ENCODE measurements at places on chromosomes 5 and 9.

DNA sequence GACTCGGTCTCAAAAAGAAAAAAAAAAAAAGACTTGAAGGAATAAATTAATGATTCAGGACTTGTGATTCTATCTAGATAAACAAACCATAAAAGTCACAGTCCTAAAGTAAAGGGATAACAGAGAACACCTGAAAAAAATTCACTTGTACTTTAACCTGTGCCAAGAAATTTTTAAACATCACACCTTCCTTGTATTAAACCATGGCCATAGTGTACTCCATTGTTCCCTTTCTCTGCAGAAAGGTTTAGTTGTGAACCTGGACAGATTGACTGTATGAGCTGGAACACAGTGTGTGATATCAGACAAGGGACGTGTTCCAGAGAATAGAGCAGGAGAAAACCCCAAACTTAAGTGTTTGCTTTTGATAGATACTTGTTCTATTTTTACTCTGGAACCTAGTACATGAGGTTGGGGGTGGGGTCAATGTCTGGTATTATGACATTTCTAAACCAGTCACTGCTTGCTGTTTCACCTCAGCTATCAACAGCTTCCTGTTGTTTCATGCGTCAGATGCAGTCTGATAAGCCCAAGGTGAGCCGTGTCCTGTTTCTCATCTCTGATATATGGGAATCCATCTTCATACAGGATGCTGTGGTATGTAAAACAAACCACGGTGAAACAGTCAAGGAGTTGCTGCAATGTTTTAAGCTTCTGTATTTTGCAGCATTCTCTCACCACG is 62.5 kb upstream of the ITGA1 start:
- no peaks in the 10 kb centered on the region for H3K27me3 ChIP-seq
- H3K27ac ChIP-seq, result peak overlapping the region; percentile 83
- H3K4me1 ChIP-seq, result peaks cover 25% of the 10 kb centered on the region
- H3K36me3 ChIP-seq, result no peaks in the 10 kb centered on the region
- peak; percentile 72 for DNase-seq

DNA sequence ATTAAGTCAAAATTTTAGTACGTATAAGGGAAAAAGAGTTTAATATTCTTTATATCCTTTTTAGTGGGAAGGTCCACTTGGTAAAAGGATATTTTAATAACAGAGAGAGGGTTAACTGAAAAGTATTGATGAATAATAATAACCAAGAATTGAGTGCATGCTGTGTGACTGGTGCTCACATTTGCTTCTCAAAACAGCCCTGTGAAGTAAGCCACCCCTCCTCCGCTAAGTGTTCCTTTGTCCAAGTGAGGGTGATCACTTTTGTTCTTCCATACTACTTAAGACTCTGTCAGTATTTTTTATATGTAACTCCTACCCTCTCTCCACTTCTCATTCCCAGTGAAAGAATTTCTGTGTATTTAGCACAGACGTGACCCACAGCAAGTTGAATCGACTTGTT is 51.5 kb downstream of the SLC44A1 start:
- H3K27ac ChIP-seq, result peak overlapping the region; percentile 90
- no peak overlapping the region for H3K4me3 ChIP-seq
- H3K27me3 ChIP-seq, result no peaks in the 10 kb centered on the region
- peaks cover 28% of the 10 kb centered on the region for H3K4me1 ChIP-seq
- no peaks in the 10 kb centered on the region for H3K36me3 ChIP-seq

- no peak for DNase-seq
- no peak overlapping the region for H3K27ac ChIP-seq
- no peaks in the 10 kb centered on the region for H3K36me3 ChIP-seq
- no peaks in the 10 kb centered on the region for H3K4me1 ChIP-seq
These were observed 54.4 kb downstream of the MRPL36 start for GRCh38 chr5:1745123-1745795.

DNA sequence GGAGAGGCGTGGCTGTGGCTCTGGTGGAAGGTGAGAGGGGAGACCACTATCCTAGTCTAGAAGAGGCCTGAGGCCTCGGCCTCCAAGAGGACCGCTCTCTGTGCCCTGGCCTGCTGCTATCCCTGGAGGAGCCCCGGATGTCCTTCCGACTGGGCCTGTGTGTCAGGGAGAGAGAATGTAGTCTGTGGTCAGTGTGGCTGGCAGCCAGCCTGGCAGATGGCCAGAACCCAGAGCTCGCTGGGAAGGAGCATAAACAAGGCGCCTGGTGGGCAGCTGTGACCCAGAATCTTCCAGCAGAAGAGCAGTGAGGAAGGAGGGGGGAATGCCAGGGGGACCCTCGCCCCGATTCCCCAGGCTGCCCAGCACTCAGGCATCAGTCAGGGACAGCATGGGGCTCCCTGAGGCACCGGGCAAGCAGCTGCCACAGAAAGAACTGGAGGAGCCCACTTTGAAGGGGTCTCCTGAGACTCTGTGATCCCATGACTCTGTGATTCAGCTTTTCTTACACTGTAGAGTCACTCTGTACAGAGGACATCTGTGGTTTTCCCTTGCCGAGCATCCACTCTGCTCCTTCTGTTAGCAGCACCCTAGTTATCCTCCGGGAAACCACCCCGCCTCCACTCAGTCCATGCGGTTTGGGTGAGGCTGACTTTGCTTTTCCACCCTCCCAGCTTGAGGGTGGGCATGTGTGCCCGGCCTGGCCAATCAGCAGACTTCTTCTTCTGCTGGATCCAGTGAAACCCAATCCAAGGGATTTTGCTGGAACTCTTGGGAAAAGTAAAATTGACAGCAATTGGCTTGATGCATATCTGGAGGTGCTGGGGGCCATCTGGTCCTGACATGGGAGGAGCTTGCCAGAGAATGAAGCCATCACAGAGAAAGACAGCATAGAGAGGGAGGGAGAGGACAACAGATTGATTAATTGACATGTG is 46.2 kb upstream of the PWWP2A start:
- peaks cover 11% of the 10 kb centered on the region for H3K4me1 ChIP-seq
- peak; percentile 81 for DNase-seq
- H3K4me3 ChIP-seq, result no peak overlapping the region
- H3K27ac ChIP-seq, result peak overlapping the region; percentile 91
- H3K27me3 ChIP-seq, result no peaks in the 10 kb centered on the region

DNA sequence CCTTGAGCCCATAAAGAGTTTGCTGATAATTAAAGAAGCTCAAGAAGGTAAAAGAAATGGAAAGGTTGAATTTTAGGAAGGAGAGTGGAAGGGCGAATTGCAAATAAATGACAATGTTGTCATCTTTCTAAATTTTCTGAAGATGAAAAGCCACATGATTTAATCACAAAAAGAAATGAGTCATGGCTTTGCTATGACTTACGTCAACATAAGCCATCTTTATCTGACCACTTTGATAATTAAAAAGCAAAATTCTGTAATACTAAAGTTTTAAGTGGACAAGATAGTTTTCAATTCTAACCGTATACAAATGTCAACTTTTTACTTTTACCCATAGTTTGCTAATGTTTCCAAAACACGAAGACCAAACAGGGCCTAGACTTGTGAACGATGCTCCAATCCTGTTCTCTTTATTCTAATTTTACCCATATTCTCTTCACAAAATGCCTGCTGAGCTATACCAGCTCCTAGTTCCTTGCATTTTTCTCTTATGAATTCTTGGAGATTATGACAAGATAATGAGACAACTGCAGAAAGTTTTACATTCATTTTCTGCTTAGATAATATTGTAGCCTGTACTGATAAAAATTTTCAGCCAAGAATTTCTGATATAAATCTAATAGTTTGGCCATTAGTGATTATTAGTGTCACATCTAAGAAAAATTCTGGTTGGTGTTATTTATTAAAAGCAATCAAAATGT is 21.8 kb upstream of the PRUNE2 start:
- H3K27me3 ChIP-seq, result no peaks in the 10 kb centered on the region
- no peaks in the 10 kb centered on the region for H3K36me3 ChIP-seq
- no peak overlapping the region for H3K4me3 ChIP-seq
- no peaks in the 10 kb centered on the region for H3K4me1 ChIP-seq

DNA sequence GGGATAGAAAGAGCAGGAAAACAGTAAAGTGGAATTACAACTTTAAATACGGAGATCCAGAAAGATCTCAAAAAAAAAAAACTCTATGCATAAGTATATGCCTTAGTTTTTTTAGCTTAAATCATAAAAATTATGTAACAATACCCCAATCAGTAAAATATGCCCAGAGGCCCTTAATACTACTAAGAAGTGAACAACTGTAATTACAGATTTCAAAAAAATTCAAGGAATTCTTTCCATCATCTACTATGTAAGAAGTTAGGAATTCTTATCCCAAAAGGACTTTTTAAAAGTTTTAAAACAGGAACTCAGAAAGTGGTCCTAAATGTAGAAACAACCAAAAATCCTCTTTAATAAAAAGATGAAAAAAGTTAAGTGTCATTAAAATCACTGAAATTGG is 111.3 kb downstream of the SSBP2 start:
- no peaks in the 10 kb centered on the region for H3K27me3 ChIP-seq
- H3K4me1 ChIP-seq, result no peaks in the 10 kb centered on the region
- no peak overlapping the region for H3K27ac ChIP-seq
- no peak for DNase-seq

DNA sequence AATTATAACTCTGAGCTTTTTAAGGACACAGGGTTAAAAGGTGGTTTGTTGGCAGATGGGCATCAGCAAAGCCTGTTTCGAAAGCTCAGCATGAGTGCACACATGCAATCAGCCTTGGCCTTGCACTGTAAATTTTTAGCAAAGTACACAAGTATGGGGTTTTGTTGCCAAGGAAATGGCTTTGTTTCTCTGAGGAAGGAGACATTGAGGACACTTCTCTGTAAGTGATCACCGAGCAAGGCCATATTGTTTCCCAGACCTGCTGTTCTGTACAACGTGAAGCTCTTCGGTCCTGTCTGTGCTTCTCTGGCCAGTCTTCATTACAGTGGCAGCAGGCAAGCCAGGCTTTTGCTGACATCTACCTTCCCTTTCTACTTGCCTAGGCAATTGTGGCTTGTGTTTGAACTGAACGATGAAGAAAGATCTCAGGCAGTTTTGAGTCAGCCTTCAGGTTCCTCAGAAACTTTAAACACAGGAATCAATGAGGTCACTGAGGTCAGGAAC is 27.9 kb upstream of the GLRX start:
- no peak for DNase-seq
- no peaks in the 10 kb centered on the region for H3K27me3 ChIP-seq
- H3K27ac ChIP-seq, result no peak overlapping the region
